ENCODE measurements at places on chromosomes 2 and 18.
A peak's percentile ranks its signal among the peaks of the same experiment; 100 is the strongest.

DNA sequence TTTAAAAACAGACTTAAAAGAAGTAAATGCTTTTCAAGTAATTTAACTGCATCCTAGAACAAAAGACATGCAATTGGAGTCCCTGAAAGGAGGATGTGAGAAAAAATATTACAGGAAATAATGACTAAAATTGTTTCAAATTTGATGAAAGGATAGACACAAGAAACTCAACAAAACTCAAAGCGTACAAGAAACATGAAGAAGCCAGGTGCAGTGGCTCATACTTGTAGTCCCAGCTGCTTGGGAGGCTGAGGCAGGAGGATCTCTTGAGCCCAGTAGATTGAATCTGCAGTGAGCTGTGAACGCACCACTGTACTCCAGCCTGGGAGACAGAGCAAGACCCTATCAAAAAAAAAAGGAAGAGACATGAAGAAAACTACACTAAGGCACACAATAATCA, 118.1 kb upstream of the SLC39A10 start:
- DNase-seq: no peak

- DNase-seq: no peak
Measured at GRCh38 chr2:165408186-165408585, 61.3 kb upstream of the CSRNP3 start.

GRCh38 chr2:179900655-179901054, 39.2 kb upstream of the ZNF385B start:
- no peak for DNase-seq

- no peak for DNase-seq
Measured at GRCh38 chr18:55328301-55328700, 259.7 kb downstream of the TCF4 start.

DNA sequence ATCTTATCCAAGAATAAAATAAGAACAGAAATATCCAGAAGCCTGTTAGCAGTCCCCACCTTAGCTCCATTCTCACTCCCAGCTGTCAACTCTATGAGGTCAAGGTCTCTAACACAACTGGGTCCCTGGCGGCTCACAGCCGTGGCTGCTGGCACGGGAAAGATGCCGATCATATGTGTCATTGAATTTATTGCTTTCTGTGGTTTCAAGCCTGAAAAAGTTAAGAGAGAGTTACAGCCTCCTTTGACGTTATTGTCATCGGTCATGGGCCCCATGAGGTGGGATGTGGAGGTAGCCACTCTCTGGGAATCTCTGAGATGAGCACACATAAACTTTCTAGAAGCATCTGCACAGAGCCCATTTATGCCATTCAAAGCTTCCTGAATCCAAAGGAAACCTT, 28.7 kb upstream of the CABLES1 start:
- DNase-seq: peak; percentile 82

- no peak for DNase-seq
Measured at GRCh38 chr2:219002395-219003266, 9.4 kb upstream of the CRYBA2 start.

- no peak for DNase-seq
Measured at GRCh38 chr2:191155608-191156071, 4.8 kb upstream of the STAT4 start.

Measured in ascending aorta (tissue), 2 donors.